ENCODE measurements at places on chromosomes 12 and 14.

DNA sequence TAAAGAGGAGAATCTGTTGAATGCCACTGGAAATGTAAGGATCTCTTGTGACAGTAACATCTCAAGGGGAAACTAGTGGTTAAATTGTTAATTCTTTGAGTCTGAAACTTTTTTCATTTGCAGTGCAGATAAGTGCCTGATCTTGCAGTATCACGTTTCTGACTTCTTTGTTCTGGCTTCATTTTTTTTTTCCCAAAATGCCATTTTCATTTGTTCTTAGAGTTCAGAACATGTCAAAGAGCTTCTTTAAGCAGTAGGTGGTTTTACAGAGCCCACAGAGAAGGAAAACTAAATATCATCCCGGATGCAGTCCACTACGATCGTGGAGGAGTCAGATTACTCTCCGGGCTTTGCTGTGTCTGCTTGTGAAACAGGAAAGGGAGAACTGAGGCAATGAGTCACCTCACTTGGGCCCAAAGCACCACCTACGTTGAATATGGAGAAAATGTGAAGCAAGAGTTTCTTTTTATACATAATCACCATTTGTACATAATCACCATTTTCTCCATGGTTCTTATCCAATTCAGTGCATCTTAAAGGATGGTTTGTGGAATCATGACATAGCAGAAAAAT, 43.9 kb downstream of the HMGA2 start:
- no peak for DNase-seq

- no peak for DNase-seq
Measured at GRCh38 chr12:56212361-56212760, 9.4 kb downstream of the RNF41 start.

DNA sequence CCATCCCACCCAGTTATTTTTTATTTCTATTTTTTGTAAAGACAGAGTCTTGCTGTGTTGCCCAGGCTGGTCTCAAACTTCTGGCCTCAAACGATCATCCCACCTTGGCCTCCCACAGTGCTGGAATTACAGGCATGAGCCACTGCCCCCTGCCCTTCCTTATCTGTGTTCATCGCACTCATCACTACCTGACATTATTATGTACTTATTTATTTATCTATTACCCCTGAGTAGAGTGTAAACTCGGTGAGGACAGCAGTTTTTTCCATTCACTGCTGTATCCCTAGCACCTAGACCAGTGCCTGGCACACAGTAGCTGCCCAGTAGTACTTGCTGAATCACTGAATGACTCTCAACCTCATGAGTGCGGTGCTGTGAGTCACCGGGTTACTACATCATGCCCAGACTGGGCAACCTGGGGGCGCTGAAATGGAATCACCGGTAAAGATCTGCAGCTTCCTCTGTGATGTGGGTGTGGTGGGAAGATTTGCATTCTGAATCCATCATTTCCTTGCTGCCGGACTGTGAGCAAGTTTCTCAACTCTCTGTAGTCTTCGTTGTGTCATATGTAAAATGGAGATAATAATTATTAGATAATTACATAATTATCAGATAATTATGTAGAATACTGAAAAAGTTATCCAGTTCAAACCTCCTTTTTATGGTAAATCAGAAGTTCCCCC, 81.9 kb upstream of the USP44 start:
- no peak for DNase-seq

- no peak for DNase-seq
Measured at GRCh38 chr12:131825146-131825892, 2.9 kb upstream of the MMP17 start.

DNA sequence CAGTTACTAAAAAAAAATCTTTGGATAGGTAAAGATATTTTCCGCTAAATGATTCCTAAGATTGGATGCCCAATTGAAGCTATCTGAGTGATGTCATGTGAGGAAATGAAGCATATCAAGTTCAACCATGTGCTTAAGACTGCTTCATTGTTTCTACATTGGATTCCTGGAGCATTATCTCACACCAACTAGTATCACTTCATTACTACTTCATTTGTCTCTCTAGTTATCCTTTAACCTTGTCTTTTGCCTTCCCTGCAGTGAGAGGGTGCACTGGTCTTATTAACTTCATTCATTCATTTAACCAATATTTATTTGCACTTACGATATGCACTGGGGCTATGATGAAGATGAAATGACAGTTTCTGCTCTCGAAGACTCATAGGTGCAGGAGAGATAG, 198.1 kb downstream of the SLC38A4 start:
- no peak for DNase-seq

DNA sequence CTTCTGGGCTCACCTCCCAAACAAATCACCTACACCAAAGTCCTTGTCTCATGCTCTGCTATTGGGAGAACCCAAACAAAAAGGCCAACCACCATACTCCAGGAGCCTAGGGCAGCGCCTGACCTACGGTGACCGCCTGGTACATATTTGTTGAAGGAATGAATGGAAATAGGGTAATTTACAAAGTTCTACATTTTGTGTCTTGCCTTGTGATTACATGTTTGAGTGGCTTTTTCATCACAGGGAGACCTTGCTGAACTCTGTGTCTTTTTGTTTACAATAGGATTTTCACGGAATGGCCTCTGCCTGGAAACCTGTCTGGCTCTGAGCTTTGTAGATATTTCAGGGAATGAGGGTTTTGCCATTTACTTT, 11.3 kb upstream of the PRIMA1 start:
- no peak for DNase-seq

GRCh38 chr14:81085596-81085995, 130.2 kb downstream of the TSHR start:
- no peak for DNase-seq

GRCh38 chr12:1581973-1582708, 12.2 kb downstream of the FBXL14 start:
- no peak for DNase-seq

All from fibroblast of skin of left quadriceps (primary cell).